ENCODE measurements at places on chromosomes 5 and 9.

- DNase-seq = peak; percentile 32
Observed at GRCh38 chr9:71285191-71285656, 163.8 kb upstream of the TRPM3 start.

- DNase-seq = no peak
Observed at GRCh38 chr5:135272311-135272805, 126.7 kb downstream of the MACROH2A1 start.

DNA sequence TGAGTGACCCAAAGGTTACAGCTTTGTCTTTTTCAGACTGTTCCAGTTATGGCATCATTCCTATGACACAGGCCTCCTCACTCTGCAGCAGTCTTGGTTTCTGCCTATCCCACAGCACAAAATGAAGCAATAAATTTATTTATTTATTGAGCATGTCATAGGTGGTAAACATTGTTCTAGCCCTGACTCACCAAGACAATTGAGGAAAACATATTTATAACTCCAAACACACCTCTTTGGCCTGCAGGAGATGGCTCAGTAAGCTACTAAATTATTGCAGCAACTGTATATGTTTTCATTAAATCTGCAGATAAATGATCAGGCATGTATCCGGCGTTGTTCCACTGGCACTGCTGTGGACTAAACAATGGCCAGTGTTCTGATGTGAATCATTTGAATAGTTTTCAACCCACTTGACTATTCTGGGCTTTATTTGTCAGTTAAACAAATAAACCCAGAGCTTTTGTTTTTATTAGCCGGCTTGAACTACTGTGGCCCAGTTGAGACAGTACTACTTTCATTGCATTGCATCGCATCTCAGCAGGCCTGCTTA, 83.2 kb downstream of the FOXD1 start:
- no peak for DNase-seq

DNA sequence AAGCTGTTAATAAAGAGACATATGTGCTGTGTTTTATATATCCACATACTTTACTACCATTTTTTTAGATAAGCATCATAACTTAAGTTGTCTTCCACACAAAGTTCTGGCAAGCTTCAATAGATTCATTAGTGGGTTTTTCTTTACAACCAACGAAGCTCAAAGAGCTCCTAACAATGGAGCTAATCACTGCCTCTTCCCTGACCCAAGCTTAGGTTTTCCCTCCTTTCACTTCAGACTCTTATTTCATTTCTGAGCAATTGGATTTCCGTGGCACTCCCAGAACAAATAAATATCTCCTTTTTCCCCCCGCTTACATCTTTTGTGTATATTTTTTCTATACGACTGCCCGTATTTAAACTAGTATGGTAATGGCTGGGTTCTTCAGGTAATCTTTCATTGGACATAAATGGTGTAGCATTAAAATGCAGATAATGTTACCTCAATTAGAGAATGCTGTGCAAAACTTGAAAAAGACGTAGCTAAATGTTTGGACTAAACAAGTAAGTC, 275.5 kb upstream of the TMEM161B start:
- DNase-seq = no peak

DNA sequence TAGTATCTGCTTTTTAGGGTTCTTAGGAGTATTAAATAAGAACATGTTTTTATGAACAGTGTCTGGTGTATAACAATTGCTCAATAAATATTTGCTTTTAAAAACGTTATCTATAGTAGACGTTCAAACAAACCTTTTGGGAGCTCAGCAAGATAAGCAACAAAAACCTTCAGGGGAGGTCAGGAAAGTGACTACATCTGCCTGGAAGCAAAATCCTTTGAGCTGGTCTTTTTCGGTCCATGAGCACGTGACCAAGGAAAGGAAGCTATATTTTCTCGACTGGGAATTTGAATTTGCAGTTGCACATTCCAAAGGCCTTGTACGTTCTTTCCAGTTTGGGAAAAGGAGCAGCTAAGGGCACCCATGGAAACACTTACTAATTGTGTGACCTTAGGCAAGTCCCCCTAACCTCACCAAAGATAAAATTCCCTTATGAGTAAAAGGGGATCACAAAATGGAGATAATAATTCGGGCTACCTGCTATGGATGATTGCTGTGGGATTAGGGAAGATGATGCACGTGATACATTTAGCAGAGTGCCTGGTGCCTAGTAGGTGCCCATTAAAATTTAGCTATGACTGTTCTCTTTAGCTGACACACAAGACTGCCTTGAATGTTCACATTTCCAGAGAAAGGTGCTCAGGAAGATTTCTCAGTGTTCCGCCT, 45.4 kb downstream of the PTTG1 start:
- peak; percentile 11 for DNase-seq

- no peak for DNase-seq
Observed at GRCh38 chr9:22175972-22176545, 167.0 kb upstream of the CDKN2B start.

DNA sequence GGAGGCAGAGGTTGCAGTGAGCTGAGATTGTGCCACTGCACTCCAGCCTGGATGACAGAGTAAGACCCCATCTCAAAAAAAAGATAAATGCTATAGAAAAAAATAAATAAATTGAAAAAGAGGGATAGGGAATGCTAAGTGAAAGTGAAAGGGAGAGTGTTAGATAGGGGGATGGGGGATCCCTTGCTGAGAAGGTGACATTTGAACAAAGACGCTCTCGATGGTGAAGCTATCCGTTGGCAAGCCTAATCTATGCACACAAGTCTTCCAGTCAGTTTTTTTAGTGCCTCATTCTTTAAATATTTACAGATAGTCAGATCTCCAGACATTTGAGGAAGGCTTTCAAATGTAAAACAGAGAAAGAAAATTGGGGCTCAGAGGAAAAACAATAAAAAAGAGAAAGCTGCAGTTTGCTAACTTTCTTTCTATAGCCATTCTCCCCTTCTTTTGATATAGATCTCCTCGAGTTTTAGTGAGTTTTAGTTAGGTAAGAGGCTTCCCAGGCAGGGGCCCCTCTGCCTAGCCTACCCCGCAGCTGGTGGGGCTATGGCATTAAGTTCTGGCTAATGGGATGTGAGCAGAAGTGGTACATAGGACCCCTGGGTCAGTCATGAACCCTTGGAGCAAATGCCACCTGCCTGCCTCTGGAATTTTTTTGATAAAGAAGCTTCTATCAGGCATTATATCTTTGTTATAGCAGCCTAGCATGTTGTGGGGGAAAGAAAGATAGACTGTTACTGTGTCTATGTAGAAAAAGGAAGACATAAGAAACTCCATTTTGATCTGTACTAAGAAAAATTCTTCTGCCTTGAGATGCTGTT, 12.0 kb downstream of the GLRX start:
- no peak for DNase-seq

DNA sequence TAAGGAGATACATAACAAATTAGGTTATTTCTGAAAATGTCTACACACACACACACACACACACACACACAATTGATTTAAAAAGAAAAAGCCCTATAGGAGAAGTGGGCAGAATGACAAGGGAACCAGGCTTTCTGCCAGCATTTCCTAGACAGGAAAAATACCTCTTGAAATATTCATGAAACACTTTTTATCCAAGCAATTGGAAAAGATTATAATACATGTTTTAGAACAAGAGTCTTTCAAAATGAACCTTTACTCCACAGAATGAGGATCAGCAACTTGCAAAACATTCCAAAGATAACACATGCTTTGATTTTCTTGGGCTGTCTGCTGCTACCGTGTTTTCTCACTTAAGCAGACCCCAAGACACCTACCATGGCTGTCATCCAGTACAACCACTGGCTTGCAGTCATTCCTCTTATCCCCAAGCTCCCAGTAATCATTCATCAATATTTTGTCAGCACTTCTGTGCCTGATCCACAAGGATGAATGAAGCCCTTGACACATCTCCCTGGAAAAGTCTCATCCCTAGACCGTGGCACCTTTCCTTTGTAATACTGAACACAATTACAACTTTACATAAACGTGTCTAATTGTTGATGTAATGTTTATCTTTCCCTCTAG, 717.1 kb upstream of the ZNF608 start:
- DNase-seq = no peak

GRCh38 chr9:96270236-96270744, 31.7 kb downstream of the HSD17B3 start:
- DNase-seq = no peak

DNA sequence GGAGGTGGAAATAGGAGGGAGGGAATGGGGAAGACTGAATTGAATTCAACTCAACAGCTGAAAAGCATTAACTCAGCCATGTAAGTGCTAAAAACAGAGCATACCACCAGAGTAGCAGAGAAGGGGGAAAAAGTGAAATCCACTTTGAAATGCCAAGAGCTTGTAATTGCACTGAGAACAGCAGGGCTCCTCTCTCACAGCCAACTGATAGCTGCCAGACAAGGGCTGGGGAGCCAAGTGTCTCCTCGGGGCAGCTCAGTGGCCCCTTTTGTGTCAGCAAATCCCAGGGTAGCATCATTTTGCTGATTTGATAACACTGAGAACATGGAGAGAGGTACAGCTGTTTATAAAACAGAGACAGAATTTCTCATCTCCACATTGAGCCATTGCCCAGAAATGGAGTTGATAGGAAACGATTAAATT, 182.5 kb downstream of the FRMD3 start:
- no peak for DNase-seq

DNA sequence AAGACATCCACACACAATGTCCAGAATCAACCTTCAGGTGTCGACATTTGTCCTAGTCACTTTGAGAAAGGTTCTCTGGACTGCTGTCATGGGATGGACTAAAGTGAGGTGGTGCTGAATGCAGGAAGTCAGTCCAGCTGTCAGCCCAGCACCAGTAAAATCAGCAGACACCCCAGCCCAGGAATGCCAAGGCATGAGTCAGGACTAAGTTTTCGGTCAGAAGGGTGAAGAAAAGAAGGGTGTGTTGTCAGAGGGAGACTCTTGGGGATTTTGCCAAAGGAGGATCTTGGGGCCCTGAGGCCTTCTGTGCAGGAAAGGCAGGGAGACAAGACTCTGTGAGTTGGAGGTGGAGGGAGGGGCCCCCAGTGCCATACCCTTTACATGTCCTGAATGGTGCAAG, 69.0 kb upstream of the XPA start:
- DNase-seq = no peak

DNA sequence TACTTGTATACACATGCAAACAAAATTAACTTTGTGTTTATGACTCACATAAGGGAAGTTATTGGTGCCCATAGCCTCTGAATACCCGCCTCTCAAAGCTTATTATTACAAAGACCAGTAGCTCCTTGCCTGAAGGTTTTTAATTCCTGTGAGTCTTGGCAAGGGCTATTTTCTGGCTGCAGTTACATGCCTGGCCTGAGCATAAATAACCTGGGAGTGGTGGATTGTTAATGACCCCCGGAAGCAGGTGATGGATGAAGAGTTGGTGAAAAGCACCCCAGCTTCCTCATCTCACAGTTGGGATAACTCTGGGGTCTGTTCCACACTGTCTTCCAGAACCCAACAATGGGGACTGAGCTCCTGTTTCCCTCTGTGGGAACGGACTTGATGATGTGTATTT, 594.5 kb downstream of the PDE4D start:
- no peak for DNase-seq

GRCh38 chr9:79580055-79580454, 8.3 kb downstream of the TLE4 start:
- no peak for DNase-seq

DNA sequence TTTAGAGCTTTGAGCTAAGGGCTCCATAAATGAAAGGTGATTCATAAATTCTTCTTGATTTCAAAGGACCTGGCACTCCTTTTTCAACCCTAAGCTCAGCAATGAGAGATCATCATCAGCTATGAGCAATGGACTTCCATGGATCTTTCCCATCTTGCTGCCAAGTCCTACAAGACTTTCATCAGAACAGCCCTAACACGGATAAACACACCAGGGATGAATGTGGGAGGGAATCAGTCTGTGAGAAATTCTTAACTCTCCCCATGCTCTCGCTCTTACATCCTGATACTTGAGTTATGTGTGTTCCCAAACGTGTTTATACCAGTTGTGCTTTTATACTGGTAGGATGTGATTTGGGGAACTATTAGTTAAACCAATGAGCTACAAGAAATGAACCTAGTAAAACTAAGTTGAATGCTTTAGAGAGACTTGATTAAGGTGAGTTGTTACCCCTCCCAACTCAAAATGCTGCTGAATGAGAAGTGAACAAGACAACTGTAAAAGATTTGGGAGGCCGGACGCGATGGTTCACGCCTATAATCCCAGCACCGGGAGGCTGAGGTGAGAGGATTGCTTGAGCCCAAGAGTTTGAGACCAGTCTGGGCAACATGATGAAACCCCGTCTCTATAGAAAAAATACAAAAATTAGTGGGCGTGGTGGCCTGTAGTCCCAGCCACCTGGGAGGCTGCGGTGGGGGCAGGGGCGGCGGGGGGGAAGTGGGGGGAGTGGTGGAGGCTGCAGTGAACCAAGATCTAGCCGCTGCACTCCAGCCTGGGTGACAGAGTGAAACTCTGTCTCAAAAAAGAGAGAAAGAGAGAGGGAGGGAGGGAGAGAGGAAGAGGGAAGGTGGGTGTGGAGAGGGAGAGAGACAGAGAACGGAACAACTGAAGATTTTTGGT, 5.2 kb upstream of the RPL26L1 start:
- peak; percentile 87 for DNase-seq

GRCh38 chr5:54004697-54005096, 305.7 kb downstream of the ARL15 start:
- DNase-seq = no peak

- no peak for DNase-seq
Observed at GRCh38 chr9:36110434-36110833, 26.1 kb upstream of the GLIPR2 start.

DNA sequence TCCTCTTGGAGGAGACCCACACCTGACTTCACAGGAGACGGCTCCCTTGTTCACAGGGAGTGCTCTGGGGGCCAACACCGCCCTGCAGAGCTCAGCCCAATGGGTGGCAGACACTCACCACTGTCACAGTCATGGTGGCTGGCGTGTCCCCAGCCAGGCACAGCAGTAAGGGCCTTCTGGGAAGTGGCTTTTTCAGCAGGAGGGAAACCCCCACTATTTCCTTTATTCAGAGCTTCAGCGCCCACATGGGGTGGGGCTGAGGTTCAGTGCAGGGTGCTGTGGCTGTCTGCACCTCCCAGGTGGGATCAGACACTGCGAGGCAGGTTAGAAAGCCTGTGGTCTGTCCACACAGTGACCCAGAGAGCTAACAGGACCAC, 3.6 kb upstream of the SNAPC4 start:
- DNase-seq = no peak

DNA sequence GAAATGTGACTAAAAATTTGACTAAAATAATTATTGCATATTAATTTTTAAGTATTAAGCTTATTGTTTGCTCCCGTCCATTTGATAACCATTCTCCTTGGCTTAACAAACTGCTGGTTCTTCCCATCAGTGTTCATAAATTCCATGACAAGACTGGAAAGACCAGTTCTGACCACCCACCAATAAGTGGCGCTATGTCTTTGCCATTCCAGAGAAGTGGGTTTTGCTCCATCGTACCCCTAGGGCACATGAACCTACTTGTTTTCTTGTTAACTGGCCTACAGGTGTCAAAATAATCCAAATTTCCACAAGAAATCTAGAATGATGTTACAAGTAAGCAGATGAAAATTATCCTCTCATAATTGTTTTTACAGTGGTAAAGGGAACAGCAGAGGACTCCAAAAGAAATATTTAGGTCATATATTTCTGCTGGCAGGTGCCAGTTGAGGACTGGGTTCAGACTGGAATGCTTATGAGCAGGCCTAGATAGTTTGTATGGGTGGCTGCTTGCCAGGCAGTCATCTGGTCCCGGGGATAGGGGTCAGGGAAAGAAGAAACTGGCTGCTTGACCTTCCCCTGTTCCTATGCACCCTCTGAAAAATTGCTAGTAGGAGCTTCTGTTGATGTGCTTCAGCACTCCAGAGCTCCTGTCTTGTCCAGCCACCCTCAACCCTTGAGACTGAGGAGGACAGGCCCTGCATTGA, 283.1 kb upstream of the ADAMTSL1 start:
- no peak for DNase-seq

GRCh38 chr5:75071100-75071499, 18.7 kb upstream of the GCNT4 start:
- DNase-seq = no peak

GRCh38 chr5:172502410-172502809, 48.1 kb upstream of the SH3PXD2B start:
- DNase-seq = no peak

Measured in trophoblast cell (in vitro differentiated cells and primary cell).